ENCODE measurements at places on chromosomes 4 and X.

DNA sequence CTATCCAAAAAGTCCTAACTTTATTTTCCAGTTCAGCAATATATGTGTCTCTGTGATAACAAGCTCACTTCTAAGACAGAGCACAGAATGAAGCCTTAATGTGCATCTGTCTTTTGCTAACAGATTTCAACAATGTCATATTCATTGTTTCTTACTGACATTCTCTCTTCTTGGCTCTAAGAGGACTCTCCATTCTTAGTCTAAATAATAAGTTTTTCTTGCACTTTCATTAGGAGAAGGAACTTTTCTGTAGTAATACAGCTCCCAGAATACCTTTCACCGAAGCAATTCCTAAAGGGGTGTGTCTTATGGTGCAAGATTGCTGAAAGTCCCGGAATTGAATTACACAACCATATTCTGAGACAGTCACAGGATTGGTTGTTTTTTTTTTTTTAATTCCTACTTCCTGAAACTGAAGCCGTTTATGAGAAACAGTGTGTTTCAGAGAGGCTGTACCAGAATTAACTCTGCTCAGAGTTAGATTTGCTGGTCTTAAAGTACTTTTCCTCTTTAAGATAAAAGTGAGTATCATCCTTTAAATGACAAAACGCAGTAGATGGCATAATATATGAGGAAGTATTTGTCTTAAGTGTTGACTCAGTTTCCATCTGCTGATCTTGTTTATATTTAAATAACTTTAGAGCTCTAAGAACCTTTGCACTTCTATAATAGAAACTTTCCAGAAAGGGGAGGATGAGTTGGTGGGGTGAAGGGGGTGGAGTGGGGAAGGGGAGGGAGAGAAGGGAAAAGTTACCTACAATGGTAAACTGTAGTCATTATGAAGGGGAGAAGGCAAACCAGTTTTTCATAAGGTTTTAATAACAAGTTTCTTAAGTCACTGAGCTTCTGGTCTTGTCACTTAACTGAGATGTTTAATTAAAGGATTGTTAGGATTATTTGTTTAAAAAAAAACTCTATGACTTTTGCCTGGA is at the start of gene ALPK1:
Gene ALPK1 (plus strand): TSS at position 421 of the 932 bp plus-strand sequence.
- no peak for DNase-seq

DNA sequence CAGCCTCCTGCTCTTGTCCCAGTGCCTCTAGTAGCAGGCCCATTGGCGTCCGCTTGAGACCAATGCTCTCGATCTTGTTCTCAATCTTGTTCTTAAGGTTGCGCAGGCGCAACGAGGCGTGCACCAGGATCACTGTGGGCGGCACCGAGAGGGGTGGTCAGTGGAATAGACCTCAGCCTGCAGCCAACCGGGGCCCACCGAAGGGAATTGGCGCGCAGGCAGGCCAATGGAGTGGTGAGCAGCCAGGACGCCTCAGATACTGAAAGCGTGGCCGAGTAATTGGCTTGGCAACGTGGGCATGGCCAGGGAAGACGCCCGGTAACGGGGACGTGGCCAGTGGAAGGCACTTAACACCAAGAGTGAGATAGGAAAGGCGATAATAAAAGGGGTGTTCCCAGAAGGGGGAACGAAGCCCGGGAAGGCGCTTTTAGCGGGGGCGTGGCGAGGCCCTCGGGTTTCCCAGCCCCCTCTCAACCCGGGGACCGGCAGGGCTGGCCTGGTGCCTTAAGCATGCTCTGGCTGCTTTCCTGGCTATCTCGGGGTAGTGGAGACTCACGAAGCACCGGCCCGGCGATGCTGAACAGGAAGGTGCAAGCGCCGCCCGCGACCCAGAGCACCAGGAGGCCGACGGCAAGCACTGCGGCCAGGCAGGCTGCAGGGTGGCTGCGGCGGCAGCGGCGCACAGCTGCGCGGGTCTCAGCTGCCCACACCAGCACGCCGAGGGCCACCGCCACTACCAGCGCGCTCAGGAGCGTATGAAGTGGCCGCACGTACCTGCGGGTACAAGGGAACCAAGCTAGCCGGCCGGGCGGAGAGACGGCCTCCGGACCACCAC is 1.7 kb downstream of the PRAF2 start:
- peak; percentile 56 for DNase-seq

DNA sequence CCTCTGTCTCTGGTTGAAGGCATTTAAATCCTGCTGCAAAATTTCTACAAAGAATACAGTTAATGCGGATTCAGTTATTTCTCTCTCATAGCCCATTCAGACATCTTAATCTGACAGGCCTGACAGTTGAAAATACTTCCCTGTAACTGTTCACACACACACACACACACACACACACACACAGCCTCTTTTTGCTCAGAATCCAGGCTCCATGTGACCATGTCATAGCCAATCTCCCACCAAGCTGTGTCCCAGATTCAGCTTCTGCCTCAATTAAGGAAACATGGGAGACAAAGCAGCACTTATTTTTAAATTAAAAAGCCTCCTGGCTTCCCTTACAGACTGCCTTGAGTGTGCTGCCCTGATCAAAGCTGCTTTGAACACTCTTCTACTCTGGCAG is 49.3 kb upstream of the EFHC2 start:
- DNase-seq, result peak; percentile 0

DNA sequence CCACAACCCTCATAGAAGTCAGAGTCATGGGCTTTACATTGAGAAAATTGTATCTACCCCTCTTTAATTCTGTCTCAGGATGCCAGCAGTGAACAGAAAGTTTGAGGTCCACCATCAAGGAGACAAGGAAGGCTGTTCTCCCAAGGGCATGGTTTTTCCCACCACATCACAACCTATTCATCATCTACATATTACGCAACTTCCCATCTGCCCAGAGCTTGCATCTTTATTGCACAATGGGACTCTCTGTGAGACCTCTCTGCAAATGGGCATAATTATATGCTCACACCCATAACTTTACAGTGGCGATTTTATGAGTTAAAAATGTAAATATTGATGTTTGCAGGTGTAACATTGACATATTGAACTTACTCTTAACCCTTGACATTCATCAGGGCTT is 38.9 kb downstream of the PAGE2 start:
- no peak for DNase-seq

GRCh38 chrX:66602381-66602938 is 36.4 kb downstream of the EDA2R start:
- DNase-seq, result no peak

- DNase-seq, result no peak
Observed at GRCh38 chr4:184384810-184385557, 89.4 kb downstream of the IRF2 start.

GRCh38 chr4:101306764-101307615 is 40.3 kb downstream of the PPP3CA start:
- no peak for DNase-seq

DNA sequence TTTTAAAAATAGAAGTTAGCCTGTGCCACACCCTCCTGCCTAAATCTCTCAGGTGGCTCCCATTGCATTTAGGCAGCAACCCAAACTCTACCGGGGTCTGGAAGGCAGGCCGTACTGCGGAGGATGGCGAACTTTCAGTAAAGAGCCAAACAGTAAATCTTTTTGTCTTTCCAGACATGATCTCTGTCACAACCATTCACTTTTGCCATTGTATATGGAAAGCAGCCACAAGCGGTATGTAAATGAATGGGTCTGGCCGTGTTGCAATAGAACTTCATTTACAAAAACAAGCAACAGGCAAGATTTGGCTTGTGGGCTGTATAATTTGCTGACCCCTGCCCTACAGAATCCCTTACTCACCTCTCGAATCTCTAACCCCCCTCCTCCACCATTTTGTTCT is 3.3 kb downstream of the RADX start:
- DNase-seq, result no peak

- DNase-seq, result no peak
Observed at GRCh38 chr4:147050356-147050765, 104.7 kb upstream of the TTC29 start.

DNA sequence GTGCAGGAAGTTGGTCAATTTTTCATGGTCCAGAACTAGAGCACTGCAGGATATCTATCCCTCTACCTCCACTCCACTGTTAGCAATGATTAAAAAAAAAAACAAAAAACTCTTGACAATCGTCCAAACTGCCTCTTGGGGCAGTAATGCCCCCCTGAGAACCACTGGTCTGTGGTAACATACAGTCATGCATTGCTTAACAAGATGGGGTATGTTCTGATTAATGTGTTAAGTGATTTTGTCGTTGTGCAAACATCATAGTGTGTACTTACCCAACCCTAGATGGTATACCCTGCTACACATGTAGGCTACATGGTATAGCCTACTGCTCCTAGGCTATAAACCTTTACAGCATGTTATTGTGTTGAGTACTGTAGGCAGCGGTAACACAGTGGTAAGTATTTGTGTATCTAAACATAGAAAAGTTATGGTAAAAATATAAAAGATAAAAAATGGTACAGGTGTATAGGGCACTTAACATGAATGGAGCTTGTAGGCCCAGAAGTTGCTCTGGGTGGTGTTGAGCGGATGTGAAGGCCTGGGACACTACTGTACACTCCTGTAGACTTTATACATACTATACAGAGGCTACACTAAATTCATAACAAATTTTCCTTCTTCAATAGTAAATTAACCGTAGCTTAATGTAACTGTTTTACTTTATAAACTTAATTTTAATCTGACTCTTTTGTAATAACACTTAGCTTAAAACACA is 34.1 kb downstream of the ART3 start:
- DNase-seq, result no peak

GRCh38 chr4:88672987-88673386 is 24.6 kb downstream of the NAP1L5 start:
- no peak for DNase-seq

GRCh38 chr4:3037957-3038461 is 36.3 kb downstream of the HTT-AS start:
- DNase-seq, result no peak

GRCh38 chr4:156503119-156503518 is 468.5 kb downstream of the PDGFC start:
- DNase-seq, result no peak

DNA sequence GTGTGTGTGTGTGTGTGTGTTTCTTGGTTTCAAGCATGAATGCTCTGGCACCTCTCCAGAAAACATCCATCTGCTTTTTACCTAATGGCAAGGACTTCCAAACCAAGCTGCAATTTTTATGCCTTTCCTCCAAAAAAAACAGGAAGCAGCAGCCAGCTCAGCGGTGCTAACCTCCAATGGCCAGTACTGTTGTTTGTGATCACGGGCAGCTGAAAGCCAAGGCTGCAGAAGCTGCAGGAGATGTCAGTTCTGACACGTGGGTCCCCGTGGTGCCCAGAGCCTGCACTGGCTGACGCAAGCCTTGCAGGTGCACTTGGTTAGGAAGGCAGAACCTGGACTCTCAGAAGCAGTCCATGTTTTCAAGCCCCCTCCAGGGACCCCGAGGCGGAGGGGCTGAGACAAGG is 313.6 kb upstream of the DDX53 start:
- no peak for DNase-seq

DNA sequence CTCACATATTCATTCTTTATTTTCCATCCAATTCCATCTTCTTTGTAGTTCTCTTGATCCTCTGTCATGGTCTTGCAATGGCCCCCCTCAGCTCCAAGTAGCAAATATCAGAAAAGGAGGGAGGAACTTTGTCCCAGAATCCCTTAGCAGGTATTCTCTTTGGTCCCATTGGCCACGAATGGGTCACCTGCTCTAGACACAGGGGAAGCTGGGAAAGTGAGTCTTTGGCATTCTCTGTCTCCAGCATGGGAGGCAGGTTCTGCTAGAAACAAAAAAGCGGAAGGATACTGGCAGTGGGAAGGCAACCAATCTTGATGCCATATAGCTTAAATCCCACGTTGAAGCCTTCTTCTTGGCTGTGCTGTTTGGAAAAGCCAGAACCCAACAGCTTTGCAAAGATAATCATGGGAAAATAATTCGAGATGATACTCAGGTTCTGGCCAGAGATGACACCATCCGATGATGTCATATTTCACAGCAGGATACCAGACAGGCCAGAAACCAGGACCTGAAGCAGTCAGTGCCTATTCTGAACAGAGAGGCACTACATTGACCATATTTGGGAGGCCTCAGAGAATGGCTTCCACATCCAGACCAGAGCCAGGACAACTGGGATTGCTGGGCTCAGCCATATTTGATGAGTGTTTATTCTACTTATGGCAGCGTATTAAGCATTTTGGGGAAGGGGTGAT is 110.4 kb upstream of the ATXN3L start:
- no peak for DNase-seq

DNA sequence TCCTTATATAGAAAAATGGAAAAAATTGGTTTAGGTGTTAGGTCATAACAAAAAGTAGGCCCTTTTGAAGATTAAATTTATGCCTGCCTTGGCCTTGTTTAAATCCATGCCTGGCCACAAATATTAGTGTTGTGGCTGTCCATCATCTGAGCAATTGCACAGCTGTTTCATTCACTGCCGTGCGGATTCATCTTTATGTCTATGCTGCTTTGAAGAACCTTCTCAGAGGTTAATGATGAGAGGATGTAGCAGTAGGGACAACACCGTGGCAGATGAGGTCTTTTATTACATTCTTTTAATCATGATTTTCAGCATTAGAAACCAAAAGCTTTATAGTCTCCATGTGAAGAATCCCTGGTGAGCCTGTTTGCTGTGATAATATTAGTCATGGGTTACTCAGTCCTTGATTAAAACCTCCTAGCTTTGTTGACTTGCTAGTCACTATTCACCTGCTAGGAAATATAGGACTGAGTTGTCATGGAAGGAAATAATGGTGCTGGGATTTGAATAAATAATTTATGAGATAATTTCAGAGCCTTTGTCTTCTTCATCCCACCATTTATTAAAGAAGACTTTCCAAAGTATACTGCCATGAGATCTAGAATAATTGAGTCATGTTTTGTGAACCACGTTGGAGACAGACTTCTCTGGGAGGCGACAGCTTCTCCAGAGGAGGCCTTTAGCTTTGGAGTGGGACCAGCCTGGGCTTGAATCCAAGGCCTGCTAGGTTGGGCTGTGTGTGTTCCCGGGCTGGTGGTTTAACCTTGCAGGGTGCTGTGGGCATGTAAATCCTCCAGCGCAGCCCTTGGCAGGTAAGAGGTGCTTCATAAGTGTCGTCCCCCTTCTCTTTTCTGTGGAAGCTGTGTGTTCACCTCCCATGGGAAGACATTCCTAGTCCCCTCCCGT is 53.5 kb downstream of the PTTG2 start:
- no peak for DNase-seq

DNA sequence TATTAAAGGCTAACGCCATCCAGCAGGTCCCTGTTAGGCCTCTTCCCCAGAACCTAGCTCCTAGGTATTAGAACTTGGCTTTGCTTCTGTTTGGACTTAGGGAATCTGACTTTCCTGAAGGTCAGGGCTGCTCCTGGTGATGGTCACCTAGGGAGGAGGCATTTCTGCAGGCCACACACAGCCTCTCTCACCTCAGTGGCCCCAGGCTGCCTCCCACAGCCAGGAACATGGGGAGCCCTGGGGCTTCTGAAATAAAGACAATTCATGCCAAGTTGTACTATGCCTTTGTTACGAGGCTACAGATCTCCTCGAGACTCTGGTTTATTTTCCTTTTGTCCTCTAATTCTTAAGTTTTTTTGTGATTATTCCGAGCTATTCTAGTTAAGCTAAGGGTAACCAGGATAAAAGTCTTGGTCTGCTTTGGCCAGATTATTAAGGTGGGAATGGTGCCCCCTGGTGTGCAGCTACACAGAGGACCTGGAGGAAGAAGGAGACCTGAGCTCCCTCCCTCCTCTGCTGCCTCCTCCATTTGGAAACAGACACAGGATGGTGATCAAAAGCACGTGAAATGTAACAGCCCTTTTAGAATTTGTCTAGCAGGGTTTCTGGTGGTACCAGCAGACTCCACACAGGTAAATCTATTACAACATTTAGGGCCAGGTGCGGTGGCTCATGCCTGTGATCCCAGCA is 131.0 kb downstream of the DCLK2 start:
- DNase-seq, result no peak

Measured in hypothalamus (tissue), 51 donors.